ENCODE measurements at places on chromosomes 1 and 21.

DNA sequence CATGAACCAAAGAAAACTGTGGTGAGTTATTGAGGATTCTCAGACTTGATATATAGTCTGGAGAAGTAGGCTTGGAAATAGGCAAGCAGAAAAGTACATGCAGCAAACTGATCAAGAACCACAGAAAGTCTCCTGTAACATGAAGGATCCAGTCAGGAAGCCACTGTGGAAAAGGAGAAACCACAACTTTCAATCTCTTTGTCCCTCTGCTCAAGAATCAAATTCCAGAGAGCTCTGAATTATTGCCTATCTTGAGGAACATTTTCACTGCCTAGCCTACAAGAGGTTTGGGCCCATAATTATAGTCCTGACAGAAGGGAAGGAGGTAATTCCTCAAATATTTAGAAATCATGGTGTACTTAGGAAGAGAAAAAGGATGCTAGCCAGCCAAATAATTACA is 43.0 kb upstream of the ADAMTS1 start:
- DNase-seq, result no peak

- DNase-seq, result no peak
These were observed 751 bp downstream of the STUM start for GRCh38 chr1:226549094-226549936.

DNA sequence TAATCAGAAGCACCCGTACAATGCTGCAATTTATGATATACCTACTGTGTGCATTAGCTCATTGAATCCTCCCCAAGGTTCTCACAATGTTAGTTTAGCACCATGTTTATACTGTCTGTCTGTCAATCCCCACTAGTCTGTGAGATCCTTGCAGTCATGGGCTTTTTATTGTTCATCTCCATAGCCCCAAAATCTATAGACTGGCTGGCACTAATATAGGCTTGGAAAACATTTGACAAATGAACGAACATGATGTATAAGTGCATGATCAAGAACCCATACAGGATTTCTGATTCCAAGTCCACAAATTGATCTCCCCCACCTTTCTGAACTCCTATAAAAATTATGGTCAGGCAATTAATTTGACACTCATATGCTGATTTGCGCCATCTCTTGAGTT is 290.0 kb downstream of the OMA1 start:
- no peak for DNase-seq

GRCh38 chr1:56453417-56454078 is 125.8 kb downstream of the PLPP3 start:
- DNase-seq, result no peak
